T-helper 17 cell (primary cell): ENCODE measurements at places on chromosomes 3 and 15.

DNA sequence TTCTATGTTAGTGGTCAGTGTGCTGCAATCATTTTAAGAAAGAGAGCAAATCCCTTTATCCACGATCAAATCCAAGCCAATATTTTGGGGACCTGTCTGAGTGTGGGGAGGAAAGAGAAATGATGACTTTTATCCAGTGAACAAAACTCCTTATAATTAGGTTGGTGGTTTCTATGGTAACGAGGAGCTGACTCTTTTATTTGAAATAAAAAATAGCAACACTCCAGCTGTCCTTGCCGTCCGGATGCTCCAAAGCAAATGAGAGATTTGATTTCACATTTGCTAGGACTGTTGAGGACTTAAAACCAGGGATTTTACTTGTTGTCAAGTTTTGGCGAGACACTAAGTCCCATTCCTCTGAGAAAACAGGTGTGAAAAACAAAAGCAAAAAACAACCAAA is 154.0 kb upstream of the PRICKLE2 start:
- DNase-seq = no peak

- no peak for DNase-seq
Measured at GRCh38 chr3:182212479-182213076, 500.9 kb downstream of the SOX2 start.

GRCh38 chr3:157586293-157586692 is 83.1 kb upstream of the VEPH1 start:
- no peak for DNase-seq

DNA sequence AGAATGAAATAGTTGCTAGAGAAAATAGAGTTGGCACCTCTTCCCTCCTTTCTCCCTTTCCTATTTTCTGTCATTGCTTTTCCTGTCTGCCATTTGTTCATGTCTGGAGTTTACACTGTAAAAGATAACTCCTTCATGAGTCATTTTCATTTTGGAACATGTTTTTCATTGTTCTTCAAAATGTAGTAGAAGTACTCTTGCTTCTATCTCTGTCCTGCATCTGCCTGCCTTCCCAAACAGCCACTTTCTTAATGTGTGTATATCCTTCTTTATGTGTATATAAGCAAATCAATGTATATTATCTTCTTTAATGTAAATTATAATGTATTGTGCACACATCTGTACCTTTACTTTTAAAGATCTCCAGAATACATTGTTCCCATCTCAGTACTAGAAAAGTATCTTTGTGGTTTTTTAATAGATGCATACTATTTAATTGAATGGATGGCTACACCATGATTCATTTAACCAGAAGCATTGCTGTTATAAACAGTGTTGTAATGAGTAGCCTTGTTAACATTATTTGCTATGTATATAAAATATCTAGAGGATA is 41.1 kb downstream of the TSC22D2 start:
- no peak for DNase-seq

DNA sequence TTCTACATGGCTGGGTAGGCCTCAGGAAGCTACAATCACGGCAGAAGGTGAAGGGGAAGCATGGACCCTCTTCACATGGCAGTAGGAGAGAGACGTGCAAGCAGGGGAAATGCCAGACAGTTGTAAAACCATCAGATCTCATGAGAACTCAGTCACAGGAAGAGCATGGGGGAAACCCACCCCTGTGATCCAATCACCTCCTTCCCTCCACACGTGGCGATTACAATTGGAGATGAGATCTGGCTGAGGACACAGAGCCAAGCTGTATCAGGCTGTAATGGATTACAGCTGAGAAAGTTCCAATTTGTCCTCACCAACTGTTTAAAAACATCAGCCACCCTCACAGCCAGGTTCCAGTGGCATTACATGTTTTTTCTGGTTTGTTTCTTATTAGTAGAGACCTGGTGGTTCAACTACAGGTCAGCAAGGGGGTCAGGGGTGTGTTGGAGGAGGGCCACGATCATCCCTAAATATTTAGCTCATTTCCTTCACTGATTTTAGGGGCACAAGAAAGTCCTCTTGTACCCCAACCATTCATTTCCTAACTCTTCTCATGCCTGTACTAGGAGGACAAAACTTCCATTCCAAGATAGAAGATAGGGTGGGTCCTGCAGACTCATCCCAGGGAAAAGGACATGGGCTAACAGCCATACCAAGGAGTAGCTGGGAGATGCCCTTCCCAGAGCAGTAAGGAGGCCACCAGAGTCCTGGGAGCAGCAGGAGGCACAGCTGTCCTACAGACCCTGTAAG is 54.4 kb downstream of the ANXA2 start:
- no peak for DNase-seq

DNA sequence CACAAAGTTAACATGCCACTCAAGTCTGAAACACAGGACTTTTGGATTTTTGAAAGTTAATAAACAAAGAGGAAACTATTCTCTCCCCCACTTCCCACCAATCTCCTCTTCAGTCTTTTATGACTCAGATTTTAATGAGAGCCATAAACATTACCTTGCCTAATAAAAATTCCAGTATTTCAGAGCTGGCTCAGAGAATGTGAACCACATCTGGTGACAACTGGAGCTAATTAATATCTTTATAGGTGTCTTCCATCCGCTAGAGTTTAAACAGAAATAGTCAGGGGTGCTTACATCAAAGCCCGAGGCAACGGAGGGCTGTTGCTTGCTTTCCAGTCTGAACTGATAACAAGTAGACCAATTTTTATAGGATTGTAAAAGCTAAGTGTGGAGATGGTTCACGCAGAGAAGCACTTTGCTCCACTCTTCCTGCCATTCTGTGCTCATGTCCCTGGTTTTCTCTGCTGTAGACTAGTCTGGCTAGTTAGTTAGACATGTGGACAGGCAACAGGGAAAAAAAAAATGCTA is 363.6 kb downstream of the NR2F2 start:
- no peak for DNase-seq

DNA sequence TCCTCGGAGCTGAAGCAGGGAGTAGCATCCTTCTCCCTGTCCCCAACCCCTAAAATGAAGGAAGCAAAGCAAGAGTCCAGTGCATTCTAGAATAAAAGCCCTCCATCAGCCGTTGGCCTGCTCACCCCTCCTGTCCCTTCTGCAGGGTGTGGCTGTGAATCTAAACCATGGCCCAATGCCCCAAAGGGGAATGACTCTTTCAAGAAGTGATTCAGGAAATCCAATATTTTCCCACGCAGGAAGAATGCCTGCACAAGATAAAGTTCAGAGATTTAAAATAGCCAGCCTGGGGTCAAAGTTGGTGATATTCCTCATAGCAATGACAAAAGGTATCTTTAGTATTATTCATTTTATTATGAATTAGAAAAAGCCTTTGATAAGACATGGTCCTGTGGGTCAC is 38.5 kb downstream of the SLCO2A1 start:
- no peak for DNase-seq

GRCh38 chr15:32881528-32881927 is 163.7 kb downstream of the GREM1 start:
- DNase-seq = no peak

DNA sequence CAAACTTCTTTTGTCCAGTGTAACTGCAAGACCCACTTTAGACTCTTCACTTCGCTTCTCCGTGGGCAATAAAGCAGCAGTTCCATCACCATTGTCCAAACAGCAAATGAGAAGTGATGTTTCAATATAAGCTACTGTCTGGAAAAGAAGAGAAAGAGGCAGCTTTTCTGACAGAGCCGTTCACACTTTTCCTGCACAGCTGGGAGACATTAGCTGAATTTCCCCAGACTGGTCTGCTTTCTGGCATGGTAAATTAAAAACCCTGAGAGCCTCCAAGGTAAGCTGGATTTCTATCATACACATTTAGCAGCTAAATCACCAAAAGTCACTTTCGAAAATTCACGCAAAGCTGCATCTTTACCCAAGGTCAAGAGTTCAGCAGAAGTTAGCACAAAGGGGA is 108.5 kb upstream of the CMC1 start:
- DNase-seq = no peak

GRCh38 chr3:159249472-159250174 is 447.8 kb downstream of the MFSD1 start:
- DNase-seq = no peak

DNA sequence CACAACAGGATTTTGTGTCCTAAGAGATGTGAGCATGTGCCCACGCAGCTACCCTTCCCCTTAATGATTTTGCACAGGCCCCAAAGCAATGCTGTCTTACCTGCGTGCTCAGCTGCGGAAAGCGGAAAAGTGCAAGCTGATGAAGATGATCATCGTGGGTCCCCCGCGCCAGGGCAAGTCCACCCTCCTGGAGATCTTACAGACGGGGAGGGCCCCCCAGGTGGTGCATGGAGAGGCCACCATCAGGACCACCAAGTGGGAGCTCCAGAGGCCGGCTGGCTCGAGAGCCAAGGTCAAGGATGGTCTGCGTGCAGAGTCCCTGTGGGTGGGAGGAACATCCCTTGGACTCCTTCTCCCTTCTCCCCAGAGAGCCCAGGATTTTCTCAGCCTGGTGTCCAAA is 103.1 kb downstream of the LRRK1 start:
- DNase-seq = no peak

GRCh38 chr15:77014132-77015081 is 19.5 kb downstream of the PSTPIP1 start:
- no peak for DNase-seq

- no peak for DNase-seq
Measured at GRCh38 chr15:21267226-21267625, 173.1 kb downstream of the POTEB3 start.

GRCh38 chr3:43155464-43156121 is 49.7 kb upstream of the POMGNT2 start:
- DNase-seq = no peak
